ENCODE measurements at places on chromosomes 7 and 10.

- DNase-seq = no peak
Observed at GRCh38 chr7:44094883-44095592, 9.1 kb upstream of the AEBP1 start.

- DNase-seq = peak; percentile 67
Observed at GRCh38 chr7:74272305-74273038, 16.7 kb upstream of the CLIP2 start.

GRCh38 chr10:79146611-79147130 is 77.9 kb downstream of the ZMIZ1 start:
- peak; percentile 64 for DNase-seq

- DNase-seq = no peak
Observed at GRCh38 chr10:25954851-25955250, 20.8 kb downstream of the MYO3A start.

GRCh38 chr7:148645898-148646297 is 52.8 kb upstream of the CUL1 start:
- DNase-seq = no peak

DNA sequence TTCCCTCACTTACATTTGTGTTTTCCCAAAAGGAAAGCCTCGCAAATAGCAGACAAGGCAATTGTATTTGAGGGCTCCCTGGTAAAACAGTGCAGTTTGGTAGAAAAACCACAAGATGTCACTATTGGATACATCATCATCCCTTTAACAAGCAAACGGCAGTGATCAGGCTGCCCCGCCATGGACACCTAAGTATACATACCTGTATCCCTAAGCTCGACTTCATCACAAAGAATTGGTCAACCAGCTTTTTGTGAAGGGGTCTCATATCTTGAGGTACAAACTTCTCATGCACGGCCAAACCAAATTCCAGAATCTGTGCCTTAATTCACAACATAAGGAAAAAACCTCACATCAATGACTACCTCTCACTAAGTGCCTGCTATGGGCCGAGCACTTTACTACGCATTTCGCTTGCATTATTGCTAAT is 179.5 kb upstream of the IMMP2L start:
- DNase-seq = no peak

- DNase-seq = no peak
Observed at GRCh38 chr7:22837308-22837707, 14.7 kb upstream of the TOMM7 start.

GRCh38 chr10:61821693-61822092 is 79.8 kb upstream of the ARID5B start:
- no peak for DNase-seq

- DNase-seq = no peak
Observed at GRCh38 chr7:69654381-69654780, 56.1 kb downstream of the AUTS2 start.

Measured in right kidney (tissue), 9 donors.